HAP-1 (cell line): ENCODE measurements at places on chromosomes 12 and 14.
A peak's percentile ranks its signal among the peaks of the same experiment; 100 is the strongest.

GRCh38 chr14:75982266-75983018, 647 bp upstream of the TGFB3 start:
- peak; percentile 62 for DNase-seq

- DNase-seq: peak; percentile 44
Observed at GRCh38 chr12:9049520-9050133, 60.3 kb downstream of the KLRG1 start.

DNA sequence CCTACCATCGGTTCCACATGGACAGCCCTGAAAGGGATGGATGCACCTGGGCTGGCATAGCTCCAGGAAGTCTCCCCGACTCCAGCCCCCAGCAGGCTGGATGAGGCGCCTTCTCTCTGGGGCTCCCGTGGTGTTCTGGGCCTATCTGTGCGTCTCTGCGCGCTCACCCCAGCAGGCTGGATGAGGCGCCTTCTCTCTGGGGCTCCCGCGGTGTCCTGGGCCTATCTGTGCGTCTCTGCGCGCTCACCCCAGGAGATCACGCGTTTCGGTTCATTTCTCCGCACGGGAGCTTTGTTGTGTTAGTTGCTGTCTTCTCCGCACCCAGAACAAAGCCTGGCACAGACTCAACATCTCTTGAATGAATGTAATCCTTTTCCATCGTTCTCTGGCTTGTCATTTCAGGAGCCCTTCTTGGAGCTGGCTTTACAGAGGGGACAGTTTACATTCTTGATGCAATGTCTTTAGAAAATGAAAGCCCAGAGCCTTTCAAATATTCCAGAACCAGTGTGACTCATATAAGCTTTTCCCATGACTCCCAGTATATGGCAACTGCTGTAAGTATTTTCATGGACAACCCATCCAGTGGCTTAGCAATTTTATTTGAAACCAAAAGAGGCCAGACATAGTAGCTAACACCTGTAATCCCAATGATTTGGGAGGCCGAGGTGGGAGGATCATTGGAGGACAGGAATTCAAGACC, 40.3 kb downstream of the CFAP251 start:
- no peak for DNase-seq

DNA sequence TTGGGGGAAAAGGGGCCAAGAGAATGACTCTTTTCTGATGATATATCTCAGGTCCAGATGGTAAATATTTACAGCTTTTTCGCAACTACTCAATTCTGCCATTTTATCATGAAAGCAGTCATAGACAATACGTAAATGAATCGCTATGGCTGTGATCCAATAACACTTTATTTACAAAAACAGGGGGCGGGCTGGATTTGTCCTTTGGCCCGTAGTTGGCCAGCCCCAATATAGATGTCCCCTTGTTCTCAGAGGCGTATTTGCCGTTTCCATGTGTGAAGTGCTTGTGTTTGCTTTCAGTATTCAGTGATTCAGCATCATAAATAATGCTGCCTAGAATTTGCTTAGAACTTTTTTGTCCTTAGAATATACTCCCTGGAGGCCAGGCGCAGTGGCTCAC, 77.2 kb downstream of the CCDC92 start:
- DNase-seq: no peak

DNA sequence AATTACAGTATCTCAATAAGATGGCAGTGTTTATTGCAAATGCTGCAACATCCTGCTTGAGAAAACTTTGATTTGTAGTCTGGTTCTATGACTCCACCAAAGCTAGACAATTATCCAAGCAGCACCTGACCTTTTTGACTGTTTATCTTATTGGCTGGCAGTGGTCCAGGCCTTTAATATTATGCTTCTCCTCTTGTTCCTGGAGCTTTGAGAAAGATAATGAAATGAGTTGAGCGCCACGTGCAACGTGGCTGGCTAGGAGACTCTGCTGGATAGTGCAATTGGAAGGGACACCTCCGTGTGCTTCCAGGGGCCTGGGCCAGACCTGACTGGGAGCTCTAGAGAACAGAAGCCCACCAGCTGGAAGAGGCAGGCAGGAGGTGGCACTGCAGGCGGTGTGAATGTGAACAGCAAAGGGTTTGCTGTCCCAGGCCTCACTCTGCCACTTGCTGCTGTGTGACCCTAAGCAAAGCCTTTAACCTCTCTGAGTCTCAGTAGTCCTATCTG, 349.3 kb downstream of the CACNA1C start:
- DNase-seq: no peak

- DNase-seq: no peak
Observed at GRCh38 chr12:66405395-66405794, 103.1 kb downstream of the HELB start.

DNA sequence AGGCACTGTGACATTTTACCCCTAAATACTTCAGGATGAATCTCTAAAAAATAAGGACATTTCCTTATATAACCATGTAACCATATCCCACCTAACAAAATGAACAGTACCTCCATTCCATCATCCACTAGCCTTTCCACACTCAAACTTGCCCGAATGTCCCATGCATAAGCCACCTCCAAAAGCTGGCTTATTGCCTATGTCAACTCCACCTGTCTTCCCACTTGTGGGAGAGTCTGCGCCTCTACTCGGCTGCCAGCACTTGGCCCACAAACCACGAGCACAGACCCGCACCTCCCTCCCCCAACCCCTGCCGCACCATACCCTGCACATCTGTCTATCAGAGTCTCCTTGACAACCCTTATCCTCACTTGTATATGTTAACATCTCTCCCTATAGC, 165.8 kb downstream of the CALM1 start:
- DNase-seq: no peak

GRCh38 chr12:10293151-10293550, 14.5 kb upstream of the KLRD1 start:
- no peak for DNase-seq

GRCh38 chr14:28305938-28306337, 460.6 kb upstream of the FOXG1 start:
- no peak for DNase-seq

DNA sequence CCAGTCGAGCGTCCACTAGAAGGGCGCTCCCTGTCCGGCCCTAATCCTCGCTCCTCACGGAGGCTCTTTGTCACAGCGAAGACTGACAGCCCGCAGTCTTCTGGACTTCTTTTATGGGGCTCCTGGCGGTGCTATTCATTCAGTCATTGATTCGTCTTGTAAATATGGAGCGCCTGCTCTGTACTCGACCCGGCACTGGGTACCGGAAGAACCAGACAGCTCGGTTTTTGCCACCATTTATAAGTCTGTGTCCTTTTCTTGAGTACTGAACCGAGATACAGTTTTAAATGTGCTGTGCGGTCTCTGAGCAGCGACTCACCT, 570 bp downstream of the DMAC2L start:
- no peak for DNase-seq

DNA sequence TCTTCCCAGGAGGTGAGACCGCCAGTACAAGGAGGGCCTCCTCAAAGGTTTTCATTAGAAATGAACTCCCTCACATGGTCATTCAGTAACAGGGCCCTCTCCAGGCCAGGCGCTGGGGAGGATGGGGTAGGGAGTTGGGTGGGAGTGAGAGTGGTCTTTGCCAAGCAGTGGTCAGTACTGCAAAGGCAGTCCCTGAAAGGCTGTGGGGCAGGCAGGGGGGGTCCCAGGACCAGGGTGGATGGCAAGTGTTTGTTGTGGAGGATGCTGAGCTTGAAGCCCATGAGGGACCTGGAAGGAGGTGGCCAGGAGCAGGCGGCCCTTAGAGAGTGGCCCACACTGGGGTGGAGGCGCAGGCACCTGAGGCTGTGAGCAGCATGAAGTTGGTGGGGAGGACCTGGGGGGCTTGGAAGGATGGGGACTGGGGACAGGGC, 26.1 kb downstream of the CEP170B start:
- DNase-seq: peak; percentile 8

DNA sequence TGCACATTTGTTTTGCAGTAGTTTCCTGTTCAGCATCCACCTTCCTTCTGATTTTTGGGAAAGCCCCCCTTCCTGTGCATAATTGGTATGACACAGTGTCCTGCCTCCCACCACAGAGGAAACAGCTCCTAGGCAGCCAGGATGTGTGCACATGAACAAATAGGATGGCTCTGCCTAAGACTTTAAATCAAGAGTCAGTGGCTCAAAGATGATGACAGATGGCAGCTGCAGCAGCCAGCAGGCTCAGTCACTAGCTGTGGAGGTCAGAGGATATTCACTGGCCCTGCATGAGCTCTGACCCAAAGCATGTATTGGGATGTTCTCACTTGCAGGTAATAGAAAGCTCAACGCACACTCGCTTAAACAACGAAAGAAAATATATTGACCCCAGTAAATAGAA, 90.3 kb downstream of the KCNK10 start:
- no peak for DNase-seq

GRCh38 chr12:105992849-105993740, 145.7 kb downstream of the NUAK1 start:
- DNase-seq: no peak

GRCh38 chr12:81450920-81451739, 308.0 kb downstream of the PPFIA2 start:
- peak; percentile 72 for DNase-seq

DNA sequence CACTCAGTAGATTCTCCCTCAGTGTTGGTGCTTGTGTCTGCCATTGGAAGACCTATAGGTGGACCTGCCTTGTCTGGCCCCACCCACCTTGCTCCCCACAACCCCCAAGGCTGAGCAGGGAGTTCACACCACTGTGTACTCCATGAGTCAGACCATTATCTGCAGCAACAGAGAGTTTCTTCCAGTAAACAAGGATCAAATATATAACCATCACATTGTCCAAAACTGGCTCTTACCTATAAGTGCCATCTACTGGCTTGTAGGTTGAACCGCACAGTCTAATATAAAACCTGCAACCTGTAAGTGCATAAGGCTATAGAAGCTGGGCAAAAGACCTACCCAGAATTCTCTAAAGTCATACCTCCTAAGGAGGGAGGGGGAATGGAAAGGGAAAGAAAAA, 7.9 kb downstream of the TAS2R13 start:
- DNase-seq: no peak

DNA sequence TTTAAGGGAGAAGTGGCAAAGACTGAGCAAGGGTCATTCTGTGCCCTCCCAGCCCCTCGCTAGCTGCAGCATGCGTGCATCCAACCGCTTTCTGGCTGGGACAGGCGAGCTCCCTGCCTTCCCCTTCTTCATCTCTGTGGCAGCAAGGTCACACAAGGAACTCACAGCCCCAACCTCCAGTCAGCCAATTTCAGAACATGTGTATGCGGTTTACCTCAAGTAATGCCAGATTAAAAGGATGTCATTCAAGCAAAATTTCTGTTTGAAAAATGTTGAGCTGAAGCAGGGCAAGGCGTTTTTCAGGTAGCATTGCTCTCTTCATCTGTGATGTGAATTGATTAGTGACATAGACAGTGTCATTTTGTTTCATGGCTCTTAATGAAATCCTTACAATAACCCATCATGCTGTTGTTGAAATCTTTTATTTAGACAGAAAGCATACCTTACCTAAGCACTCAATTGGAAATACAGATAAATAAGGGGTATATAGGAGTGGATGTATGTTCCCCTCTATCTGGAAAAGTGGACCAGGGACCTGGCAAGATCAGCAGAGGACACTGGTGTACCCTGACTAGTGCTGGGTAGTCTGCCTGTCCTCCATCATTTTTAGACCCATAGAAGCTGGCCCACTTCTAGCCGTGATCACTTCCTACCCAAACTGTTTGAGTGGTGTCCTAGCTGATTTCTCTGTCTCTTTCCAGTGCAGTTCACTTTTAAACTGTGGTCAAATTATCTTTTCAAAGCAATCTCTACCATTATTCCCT, 82.8 kb upstream of the NEDD1 start:
- no peak for DNase-seq
